ENCODE measurements at places on chromosomes 7 and 10. TPM values are rescaled to one million over a fixed set of nuclear protein-coding genes. Genes with fewer than 3 reads are reported as not detected.

Gene VWDE
- total RNA-seq = 0.43 TPM

Gene SSC4D
- 1.4 TPM for total RNA-seq

Gene FAM237B
- not detected for total RNA-seq

Gene NXPH1
- total RNA-seq = not detected

Gene WNT8B
- total RNA-seq = not detected

Gene GPR158
- 0.05 TPM for total RNA-seq

Gene HECW1
- total RNA-seq = 17.2 TPM

Gene EVX1
- 0.13 TPM for total RNA-seq

Gene RPEL1
- not detected for total RNA-seq

Gene UCN3
- total RNA-seq = not detected

Gene ACTA2
- total RNA-seq = 19.2 TPM

Gene C10orf88
- 9.8 TPM for total RNA-seq

Gene PROSER2
- total RNA-seq = 44.3 TPM

Gene WDR86
- 0.11 TPM for total RNA-seq

Gene NAT16
- total RNA-seq = 0.12 TPM

Gene LEP
- not detected for total RNA-seq

Gene TAS2R3
- total RNA-seq = not detected

Gene CXCL12
- 0.06 TPM for total RNA-seq

Gene PPRC1
- total RNA-seq = 55.8 TPM

Gene MLXIPL
- total RNA-seq = 1.2 TPM

Gene OR13A1
- total RNA-seq = 0.05 TPM

Gene MGAM2
- total RNA-seq = 0.01 TPM

Gene SFTPA1
- not detected for total RNA-seq

Gene AGR3
- total RNA-seq = not detected

Gene PTTG1IP2
- not detected for total RNA-seq

Gene RBM17
- total RNA-seq = 102 TPM

Gene CFAP46
- 1.4 TPM for total RNA-seq

Gene AKR1D1
- not detected for total RNA-seq

Gene CYP3A4
- not detected for total RNA-seq

Gene MPLKIP
- 35.2 TPM for total RNA-seq

Gene EPO
- not detected for total RNA-seq

Gene BAIAP2L1
- 41.9 TPM for total RNA-seq

Gene ARPC1A
- 122 TPM for total RNA-seq

Gene EMX2
- not detected for total RNA-seq

Gene TRIM73
- total RNA-seq = 2.1 TPM

Gene WIPF3
- 0.55 TPM for total RNA-seq

Gene RBP3
- total RNA-seq = not detected

Gene MAGI2
- total RNA-seq = 0.48 TPM

Gene ELOVL3
- 0.38 TPM for total RNA-seq

Gene ANTXRL
- 0.36 TPM for total RNA-seq

Gene IMMP2L
- total RNA-seq = 19.0 TPM

Gene SPOCK2
- total RNA-seq = 0.51 TPM

Gene MCM10
- 22.3 TPM for total RNA-seq

Gene GSTO2
- total RNA-seq = 2.4 TPM

Gene AOC1
- 0.06 TPM for total RNA-seq

Gene LIPM
- total RNA-seq = not detected

Gene CALHM1
- total RNA-seq = not detected

Gene PTPRE
- total RNA-seq = 5.7 TPM

Gene FAM200A
- total RNA-seq = 6.5 TPM

Gene ZNF804B
- not detected for total RNA-seq

Gene OR9A2
- not detected for total RNA-seq

Gene LBX1
- total RNA-seq = not detected

Gene STEAP2
- total RNA-seq = 4.4 TPM

Gene TLX1
- not detected for total RNA-seq

Data from A549 treated with Hydrocortisone at 1 μM for 4 hours (cell line).